ENCODE measurements at places on chromosomes 13 and 19.

DNA sequence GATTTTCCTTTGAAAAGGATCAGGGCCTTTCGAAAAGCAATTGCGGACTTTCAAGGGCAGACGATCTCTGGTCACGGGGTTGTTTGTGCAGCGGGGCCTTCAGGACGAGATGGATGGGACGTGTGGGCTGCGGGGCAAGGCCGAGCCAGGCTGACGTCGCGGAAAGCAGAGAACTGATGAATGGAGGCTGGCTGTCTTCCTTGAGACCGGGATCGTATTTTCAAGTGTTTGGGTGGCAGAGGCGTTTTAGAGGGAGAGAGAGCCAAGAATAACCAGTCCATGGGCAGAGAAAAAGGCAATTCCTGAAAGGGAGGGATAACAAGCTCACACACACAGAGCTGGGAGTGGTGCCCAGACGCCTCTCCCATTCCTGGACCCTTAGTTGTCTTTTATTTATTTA, 138.9 kb upstream of the USP29 start:
- no peak for DNase-seq

DNA sequence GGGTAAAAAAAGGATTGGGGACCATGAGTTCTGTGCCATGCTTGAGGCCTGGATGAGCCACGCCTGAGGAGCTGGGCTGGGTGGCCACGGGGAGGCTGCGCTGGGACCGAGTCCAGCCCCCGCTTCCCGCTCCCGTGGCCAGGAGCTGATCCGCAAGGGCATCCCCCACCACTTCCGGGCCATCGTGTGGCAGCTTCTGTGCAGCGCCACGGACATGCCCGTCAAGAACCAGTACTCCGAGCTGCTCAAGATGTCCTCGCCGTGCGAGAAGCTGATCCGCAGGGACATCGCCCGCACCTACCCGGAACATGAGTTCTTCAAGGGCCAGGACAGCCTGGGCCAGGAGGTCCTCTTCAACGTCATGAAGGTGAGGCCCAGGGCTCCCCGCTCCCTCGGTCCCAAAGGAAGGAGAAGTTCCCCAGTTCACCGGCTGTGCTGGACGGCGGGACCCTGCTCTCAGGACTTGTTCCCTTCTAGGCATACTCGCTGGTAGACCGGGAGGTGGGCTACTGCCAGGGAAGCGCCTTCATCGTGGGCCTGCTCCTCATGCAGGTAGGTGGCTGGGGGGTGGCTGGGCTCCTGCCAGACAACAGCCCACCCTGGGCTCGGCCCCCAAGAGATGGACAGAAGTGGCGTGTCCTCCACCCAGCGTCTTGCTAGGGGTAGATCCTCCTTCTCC, 18.9 kb downstream of the EVI5L start:
- DNase-seq = no peak

GRCh38 chr19:18317961-18318800, 4.7 kb downstream of the LSM4 start:
- DNase-seq = no peak

DNA sequence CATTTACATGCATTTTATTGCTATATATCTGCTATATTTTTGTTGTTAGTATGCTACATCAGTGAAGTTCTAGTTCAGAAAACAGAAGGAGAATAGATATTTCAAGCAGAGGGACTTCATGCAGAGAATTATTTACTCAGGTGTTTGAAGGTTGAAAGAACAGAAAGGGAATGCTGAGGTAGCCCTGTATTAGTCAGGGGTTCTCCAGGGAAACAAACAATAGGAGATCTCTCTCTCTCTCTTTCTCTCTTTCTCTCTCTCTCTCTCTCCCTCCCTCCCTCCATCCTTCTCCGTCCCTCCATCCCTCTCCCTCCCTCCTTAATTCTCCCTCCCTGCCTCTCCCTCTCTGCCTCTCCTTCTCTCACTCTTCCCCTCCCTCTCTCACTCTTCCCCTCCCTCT, 114.3 kb upstream of the TDRD3 start:
- no peak for DNase-seq

DNA sequence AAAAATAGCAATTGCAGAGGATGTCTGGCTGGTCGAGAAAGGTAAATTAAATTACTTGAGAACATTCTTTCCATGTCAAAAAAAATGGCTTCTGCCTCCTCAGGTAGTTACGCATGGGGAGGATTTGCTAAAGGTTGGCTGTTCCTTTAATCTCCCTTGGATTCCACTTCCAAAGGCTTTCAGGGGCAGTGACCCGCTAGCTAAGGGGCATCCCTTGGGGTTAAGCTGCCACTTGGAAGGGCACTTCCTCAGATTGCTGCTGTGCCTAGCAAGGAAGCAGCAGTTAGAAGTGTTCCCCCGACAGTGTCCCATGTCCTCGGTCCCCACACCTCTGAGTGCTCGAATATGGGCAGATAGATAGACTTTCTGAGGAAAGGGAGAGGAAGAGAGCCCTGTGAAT, 108.5 kb downstream of the RGCC start:
- no peak for DNase-seq

GRCh38 chr19:10478476-10478875, 24.7 kb downstream of the KEAP1 start:
- no peak for DNase-seq

DNA sequence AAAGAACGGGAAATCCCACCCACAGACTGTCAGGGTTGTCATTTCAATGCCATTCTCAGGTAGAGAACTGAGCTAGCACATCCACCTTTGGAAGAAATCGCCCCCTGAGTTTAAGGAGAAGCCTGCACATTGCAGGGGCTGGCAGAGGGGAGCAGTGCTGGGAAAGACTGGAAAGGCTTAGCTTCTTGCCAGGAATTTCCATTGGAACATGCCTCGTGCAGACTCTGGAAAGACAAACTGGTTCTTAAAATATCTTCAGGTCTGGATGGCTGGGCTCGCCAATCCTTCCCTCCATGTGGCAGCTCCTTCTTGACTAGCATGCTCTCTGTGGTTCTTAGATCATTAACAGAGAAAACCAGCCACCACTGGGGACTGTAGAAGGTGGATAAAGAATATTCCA, 414.1 kb downstream of the TSHZ3 start:
- no peak for DNase-seq

DNA sequence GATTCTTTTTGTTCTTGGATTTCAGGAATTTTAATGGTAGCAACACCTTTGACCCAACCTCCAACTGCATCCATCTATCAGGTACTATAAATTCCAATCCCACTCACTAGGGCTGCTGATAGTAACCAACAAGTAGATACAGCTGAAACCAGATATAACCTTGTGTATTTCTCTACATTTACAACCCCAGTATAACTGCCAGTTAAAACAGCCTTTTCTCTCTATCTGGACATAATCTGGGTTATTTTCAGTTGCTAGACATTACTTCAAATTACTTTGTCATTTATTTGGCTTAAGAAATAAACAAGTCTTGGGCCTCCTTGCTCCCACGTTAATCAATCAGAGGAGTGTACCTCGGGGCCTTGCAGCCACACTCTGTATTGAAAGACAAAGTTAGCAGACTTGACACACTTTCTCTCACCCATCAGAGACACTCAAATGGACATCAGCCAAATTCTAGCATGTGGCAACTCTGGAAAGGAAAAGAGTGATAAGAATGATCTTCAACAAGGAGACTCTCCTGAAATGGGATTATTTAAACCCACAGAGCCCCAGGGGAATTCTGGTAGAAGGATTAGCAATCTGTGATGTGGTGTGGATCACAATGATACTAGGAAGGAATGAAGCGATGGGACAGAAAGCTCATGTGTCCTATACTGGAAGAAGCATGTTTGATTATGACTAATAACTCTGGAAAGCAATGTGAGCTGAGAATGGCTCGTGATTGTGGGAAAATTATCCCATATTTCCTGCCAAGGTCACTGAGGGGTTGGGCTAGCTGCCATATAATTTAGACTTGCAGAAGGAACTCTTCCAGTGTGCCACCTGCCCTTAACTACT, 157.5 kb downstream of the FLT1 start:
- peak; percentile 52 for DNase-seq
